ENCODE measurements at places on chromosomes 4 and X.

- no peak for DNase-seq
These were observed 1536.4 kb downstream of the TECRL start for GRCh38 chr4:62872856-62873255.

DNA sequence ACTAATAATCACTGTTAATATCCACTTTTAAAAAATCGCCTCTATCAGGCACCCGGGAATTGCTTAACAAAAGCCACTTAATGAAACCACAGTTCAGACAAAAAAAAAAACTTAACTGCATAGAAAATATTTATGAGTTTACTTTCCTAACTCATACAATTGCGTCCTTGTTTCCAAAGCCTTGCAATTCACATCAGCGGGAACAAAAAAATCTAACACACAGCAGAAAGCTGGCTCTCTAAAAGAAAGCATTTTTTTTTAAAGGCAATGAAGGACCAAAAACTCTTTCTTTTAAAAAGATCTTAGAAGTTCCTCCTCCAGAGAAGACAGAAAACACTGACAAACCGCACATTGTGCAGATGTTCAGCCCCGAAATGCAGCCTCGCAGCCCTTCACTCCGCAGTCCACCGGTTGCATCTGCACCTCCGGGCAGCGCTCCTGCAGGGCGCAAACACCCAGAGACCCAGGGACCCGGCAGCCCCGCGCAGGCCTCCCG is 812 bp downstream of the FAT1 start:
- no peak for DNase-seq

DNA sequence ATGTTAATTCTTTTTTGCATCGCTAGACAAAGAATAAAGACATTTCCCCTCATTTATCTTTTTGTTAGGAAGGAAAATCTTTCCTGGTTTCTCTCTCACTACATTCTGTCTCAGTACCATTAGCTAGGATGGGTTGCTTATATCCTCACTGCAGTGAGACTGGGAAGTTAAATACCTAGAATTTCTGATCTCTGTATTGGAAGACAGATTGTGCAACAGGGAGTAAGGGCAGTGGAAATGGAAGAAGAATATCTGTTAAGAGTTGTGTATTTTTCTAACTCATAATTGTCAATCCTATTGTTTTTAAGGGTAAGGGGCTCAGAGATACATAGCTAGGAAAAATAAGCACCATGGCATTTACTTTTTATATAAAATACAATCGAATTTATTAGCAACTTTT is 19.6 kb downstream of the PTPN13 start:
- DNase-seq, result peak; percentile 2

GRCh38 chr4:38155589-38156294 is 195.5 kb downstream of the PTTG2 start:
- no peak for DNase-seq

DNA sequence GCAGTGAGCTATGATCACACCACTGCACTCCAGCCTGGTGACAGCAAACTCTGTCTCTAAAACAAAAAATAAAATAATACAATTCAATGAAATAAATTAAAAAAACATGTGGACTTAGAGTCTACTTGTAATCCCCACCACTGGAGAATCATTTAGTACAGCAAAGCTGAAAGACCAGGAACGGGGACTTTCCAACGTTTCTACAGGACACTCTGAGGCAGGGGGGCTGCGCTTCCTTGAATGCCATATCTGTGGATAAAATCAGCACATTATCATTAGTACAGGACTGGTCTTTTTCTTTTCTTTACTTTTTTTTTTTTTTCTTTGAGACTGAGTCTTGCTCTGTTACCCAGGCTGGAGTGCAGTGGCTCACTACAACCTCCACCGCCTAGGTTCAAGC is 124.8 kb downstream of the MXRA5 start:
- no peak for DNase-seq

GRCh38 chr4:185879666-185880312 is 67.8 kb upstream of the SORBS2 start:
- DNase-seq, result no peak

- DNase-seq, result no peak
These were observed 388.1 kb upstream of the IGFBP7 start for GRCh38 chr4:57498251-57498650.

All from cardiac fibroblast (primary cell).